ENCODE measurements at places on chromosomes 1 and 21. TPM values are rescaled to one million over a fixed set of nuclear protein-coding genes. Genes with fewer than 3 reads are reported as not detected.

- DNase-seq, result no peak
Observed at GRCh38 chr1:228304225-228304624, 96.4 kb downstream of the OBSCN start.

DNA sequence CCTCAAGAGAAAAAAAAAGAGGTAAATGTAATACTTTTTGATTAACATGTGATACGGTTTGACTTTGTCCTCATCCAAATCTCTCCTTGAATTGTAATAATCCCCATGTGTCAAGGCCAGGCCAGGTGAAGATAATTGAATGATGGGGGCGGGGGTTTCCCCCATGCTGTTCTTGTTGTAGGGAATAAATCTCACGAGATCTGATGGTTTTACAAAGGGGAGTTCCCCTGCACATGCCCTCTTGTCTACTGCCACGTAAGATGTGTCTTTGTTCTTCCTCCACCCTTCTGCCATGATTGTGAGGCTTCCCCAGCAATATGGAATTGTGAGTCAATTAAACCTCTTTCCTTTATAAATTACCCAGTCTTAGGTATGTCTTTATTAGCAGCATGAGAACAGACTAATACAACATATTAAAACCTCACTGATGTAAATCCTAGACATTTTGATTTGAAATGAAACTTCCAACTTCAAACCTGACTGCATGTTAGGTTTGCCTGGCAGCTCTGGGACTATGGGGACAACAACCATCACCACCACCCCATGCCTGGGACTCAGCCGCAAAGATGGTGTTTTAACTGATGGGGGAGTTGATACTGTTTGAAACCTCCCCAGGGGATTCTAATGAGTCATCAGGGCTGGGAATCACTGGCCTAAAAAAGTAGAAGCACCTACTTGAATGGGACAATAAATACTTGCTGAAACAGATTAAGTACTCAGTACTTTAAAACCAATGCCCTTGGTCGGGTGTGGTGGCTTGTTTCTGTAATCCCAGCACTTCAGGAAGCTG lies 32.8 kb upstream of the BACH1 start:
- DNase-seq, result no peak

GRCh38 chr21:38258521-38259485 lies 2.0 kb downstream of the KCNJ15 start:
- DNase-seq, result no peak

DNA sequence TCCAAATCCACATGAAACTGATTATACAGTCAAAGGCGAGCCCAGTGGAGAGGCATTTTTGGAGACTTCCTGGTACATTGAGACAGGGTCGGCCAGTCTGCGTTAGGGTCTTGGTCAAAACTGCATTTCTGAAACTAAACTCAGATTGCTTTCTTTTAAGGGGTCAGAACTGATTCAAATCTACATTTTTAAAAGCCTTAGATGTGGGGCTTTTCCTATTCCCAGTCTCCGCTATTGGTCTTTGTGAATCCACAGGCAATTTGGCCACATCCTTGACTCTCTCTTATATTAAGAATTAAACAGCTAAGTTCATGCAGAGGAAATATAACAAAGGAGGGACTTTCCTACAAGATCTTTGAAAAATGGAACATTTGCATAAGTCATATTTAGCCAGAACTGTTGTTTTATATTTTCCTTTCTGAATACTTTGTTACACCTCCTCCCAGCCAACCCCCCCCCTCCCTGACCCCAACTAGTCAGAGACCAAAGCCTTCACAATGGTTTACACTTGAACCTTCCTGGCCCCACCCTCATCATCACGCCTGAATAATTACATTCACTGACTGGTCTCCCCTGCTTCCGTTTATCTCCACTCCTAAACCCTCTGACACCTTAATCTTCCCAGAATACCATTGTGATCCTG lies 30.9 kb downstream of the SELL start:
- no peak for DNase-seq

The NGF gene
- total RNA-seq, result 1.7 TPM

DNA sequence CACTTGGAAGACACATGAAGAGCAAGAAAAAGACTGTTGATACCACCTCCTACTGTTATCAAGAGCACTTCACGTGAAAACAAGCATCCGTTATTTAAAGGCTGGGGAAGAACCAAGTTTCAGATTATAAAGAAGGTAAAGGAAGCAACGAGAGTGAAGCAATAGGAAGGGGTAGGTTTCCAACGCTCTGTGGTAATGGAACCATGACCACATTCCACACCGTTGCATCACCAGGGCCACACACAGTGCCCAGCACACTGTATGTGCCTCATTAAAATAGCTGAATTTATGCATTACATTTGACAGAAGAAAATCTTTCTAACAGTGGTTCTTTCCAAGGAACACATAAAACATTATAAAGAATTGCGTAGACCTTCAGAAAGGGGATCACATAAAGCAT lies 435.8 kb downstream of the MRPL39 start:
- no peak for DNase-seq

DNA sequence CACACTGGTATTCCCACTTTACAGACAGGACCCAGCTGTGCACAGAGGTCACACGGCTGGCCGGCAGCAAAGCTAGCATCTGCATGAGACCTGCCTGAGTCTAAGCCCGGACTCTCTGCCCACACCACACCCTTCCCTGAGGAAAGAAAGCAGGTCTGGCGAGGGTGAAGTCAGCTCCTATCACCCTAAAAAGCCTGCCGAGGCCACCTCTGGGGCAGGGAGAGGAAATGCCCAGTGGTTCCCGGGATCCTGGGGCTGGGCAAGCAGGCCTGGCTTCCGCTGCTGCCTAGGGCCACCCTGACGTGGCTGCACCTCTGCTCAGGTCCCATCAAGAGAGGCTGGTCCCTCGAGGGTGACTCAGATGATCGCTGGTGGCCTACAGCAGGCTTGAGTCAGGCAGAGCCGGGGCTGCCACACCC lies 42.2 kb downstream of the RAP1GAP start:
- DNase-seq, result no peak

DNA sequence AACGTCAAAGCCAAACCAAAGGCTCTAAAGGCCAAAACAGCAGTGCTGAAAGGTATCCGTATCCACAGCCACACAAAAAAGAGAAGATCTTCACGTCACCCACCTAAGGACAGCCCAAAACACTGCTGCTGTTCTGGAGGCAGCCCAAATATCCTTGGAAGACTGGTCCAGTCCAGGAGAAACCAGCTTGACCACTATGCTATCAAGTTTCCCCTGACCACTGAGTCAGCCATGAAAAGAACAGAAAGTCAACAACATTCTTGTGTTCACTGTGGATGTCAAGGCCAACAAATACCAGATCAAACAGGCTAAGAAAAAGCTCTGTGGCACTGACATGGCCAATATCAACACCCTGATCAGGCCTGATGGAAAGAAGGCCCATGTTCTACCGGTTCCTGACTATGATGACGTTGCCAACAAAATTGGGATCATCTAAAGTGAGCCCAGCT lies 32.1 kb downstream of the ARID4B start:
- no peak for DNase-seq

- DNase-seq, result no peak
Observed at GRCh38 chr1:239800861-239801260, 290.8 kb upstream of the FMN2 start.

GRCh38 chr1:207805841-207806421 lies 54.1 kb downstream of the CD46 start:
- DNase-seq, result peak; percentile 40

The PODN gene
- 8.9 TPM for total RNA-seq

DNA sequence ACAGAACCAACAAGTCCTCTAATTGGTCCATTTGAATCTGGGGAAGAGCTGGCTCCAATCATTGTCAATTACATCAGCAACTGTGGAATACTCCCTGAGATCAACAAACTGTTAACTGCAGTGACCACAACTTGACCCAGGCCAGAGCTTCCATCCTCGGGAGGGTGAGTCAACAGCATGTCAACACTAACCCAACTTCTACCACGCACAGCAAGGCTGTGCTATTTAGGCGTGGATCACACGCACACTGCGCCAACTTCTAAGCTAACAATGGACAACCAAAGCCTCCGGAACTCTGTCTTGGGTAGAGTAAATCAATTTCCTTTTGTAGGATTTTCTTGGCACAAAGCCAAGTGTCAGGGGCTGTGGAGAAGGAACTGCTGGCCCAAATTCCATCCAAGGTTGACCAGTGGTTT lies 30.4 kb downstream of the APP start:
- DNase-seq, result no peak

The SUMO3 gene
- 43.8 TPM for total RNA-seq

The CFHR3 gene
- total RNA-seq, result not detected

- no peak for DNase-seq
Observed at GRCh38 chr21:15823486-15824150, 93.8 kb downstream of the USP25 start.

The ARF1 gene
- total RNA-seq, result 102 TPM

DNA sequence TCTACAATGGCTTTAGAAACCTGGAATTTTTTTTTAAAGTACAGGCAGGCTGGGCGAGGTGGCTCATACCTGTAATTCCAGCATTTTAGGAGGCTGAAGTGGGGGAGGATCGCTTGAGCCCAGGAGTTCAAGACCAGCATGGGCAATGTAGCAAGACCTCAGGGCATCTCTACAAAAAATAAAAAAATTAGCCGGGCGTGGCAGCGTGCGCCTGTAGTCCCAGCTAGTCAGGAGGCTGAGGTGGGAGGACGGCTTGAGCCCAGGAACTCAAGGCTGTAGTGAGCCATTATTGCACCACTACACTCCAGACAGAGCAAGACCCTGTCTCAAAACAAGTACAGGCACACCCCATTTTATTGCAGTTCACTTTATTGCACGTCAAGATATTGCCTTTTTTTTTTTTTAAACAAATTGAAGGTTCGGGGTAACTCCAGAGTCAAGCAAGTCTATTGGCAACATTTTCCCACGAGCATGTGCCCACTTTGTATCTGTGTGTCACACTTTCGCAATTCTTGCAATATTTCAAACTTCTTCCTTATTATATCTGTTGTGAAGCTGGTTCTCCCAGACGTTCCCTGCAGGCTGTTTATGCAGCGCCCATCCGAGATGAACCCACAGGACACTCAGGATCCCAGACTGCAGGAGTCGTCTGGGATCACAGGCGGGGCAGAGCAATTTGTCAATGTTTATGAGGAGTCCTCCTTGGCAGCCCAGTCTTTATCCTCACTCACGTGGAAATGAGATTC lies 4.7 kb downstream of the HES2 start:
- no peak for DNase-seq

GRCh38 chr1:116878804-116879477 lies 30.8 kb upstream of the PTGFRN start:
- peak; percentile 18 for DNase-seq

DNA sequence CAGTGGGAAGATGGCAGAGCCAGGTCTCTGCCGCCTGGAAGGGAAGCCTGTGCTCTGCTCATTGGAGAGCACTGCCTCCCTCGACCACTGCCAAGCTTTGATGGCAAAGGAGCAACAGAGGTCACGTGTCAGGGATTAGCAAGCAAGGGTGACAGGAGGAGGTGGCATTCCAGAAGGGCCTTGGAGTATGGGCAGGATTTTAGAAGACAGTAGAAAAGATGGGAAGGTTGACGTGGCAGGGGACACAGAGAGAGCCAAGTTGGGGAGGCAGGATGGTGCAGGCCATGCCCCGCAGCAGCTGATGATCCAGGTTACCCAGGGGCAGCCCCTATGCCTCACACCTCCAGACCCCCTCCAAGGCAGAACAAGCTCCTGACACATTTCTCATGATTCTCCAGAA lies 21.9 kb upstream of the LBR start:
- no peak for DNase-seq

DNA sequence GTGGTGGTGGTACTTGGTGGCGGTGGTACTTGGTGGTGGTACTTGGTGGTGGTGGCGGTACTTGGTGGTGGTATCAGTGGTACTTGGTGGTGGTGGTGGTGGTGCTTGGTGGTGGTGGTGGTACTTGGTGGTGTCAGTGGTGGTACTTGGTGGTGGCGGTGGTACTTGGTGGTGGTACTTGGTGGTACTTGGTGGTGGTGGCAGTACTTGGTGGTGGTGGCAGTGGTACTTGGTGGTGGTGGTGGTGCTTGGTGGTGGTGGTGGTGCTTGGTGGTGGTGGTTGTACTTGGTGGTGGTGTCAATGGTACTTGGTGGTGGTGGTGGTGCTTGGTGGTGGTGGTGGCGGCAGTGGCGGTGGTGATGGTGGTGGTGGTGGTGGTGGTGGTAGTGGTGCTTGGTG lies 20.2 kb downstream of the COQ8A start:
- DNase-seq, result no peak

The COL9A2 gene
- 8.3 TPM for total RNA-seq
